Renal cortical epithelial cell (primary cell): ENCODE measurements at places on chromosomes 16 and 17.

DNA sequence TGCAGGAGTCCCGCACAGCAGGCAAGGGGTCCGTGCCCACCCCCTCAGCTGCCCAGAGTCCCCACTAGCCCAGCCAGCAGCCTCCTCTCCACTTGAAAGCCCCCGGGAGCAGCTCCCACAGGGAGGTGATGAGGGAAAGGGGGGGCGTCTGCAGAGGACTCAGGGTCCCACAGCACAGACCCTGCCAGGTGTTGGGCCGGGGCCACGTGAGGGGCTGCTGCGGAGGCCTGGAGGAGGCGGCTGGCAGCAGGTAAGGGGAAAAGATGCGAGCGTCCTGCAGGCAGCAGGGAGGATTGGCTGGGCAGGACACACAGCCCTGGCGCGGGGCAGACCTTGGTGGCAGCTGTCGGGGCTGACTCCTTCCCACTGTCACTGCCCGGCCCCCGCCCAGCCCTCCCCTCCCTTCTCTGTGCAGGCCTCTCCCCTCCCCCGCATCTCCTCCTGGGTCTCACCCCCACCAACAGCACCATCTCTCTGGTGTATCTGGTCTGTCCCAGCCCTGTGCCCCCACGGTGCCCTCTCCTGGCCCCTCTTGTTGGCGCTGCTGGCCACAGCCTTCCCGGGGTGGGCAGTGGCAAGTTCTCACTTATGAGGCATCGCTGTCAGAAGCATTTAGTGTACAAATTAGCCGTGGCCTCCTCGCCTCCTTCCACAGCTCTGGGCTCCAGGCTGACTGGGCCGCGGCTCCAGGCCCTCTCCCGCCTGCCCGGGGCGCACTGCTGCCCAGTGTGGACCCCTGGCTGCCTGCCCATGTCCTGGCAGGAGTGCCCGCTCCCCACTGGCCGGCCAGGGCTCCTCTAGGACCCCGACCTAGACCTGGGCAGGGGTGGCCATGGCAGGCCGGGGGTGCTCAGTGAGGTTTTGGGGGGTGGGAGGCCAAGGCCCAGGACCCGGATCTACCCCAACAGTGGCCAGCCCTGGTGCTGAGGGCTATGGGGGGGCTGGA lies 4.4 kb upstream of the PRR35 start:
- DNase-seq = no peak

DNA sequence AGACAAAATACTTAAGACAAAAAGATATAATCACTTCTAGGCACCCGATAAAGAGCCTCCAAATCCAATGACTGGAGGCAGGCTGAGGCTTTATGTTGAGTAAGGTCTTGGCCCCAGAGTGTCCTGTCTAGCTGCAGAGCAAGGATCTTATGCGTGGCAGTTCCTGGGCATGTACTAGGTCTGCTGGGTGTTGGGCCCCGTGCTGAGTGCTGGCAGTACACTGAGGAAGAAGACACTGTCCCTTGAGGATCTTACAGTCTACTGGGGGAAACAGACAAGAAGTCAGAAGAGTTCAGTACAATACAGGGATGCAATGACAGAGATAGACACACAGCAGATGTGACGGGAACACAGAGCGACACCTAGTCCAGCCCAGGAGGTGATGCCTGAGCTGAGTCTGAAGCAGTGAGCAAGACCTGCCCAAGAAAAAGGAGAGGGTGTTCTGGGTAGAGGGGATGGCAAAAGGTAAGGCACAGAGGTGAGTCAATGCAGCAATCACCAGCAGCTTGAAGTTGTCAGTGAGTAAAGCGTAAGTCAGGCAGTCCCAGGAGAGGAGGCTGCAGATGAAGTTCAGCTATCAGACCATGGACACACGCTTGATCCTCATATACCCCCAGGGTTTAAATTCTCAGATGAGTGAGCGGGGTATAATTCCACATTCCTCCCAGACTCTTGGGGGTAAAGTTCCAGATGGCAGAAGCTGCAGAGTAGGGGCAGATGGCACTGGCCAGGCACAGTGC lies 18.1 kb downstream of the MAP3K14 start:
- DNase-seq = no peak

- DNase-seq = no peak
Measured at GRCh38 chr16:54375071-54375470, 88.5 kb upstream of the IRX3 start.

DNA sequence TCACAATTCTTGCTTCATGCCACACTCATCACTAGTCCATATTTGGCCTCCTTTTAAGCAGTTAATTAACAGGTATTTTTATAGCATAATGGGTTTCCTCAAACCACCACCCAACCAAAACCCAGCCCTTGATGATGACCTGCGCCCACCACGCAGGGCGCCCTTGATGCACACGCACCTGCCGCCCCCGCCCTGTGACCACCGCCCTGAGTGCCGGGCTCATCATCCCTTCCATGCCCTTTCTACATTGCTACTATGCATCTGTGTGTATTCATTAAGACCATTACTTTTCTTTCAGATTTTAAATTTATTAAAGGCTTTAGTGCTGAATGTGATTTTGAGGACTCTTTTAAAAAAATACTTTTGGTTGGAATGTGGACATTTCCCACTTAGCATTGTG lies 204.8 kb upstream of the CHMP6 start:
- DNase-seq = no peak

DNA sequence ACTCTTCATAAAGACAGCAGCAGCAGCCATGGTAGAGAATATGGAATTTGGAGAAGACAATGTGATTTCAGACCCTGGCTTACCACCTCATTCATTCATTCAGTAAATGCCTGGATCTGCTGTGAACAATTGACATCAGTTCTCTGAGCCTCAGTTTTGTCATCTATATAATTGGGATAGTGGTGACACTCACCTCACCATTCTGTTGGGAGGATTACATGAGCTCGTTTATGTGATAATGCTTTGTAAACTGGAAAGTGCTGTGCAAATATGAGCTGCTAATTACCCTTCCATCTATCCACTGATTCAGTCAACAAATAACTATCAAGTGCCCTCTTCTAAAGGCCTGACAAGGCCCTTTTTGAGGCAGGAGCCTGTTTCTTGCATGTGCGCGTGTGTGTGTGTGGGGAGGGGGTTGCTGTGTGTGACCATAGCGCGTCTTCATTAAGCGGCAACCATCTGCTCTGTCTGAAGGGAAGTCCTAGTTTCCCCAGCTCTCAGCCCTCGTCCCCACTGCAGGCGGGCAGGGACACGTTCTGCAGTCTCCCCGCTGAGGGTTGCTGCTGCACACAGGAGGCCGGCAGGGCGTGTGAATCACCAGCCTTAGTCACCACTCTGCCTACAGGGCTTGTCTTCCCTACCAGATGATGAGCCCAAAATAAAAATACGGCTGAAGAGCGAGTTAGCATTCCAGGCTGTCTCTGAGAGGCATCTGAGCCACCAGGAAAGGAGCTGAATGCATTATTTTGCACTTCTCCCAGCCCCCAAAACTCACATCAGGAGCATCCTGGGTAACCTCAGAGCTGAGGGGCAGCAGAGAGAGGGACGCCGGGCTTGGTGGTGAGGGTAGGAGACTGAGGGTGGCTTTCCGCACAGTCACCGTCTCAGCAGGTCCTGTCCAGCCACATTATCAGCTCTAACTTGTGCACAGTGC lies 19.9 kb downstream of the ARL4D start:
- DNase-seq = peak; percentile 78

DNA sequence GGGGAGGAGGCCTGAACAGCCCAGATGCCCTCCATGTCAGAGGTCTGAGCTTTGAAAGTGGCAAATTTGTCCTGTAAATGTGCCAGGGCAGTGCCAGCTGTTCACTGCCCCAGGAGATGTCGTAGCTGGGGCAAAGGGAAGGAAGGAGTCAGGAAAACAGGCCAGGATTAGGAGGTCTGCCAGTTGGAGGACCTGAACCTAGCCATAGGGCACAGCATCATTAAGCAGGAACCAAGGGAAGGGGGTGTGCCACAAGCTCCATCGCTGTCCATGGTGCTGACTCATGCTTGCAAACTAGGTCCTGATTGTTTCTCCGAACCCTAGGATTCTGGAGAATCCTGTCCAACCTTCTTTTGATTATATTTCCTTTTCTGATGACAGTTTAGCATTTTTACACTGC lies 124.2 kb downstream of the TMEM132E start:
- DNase-seq = peak; percentile 26

- peak; percentile 32 for DNase-seq
Measured at GRCh38 chr16:28291651-28292626, at the start of gene SBK1. SBK1 (plus strand) TSS chr16:28292525; CDS start chr16:28317392, 24,867 bp downstream.

DNA sequence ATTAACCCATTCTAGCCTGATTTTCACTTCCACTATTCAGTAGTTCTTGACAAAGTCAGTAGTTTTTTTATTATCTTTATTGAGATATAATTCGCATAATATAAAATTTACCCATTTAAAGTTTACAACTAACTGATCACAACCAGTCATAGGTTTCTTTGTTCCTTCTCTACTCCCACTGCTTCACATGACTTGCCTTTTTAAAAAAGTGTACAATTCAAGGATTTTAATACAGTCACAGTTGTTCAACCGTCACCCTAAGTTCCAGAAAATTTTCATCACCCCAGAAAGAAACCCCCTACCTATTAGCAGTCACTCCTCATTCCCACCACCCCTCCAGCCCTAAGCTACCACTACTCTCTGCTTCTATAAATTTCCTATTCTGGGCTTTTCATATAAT lies 162.5 kb downstream of the TRIM37 start:
- no peak for DNase-seq

DNA sequence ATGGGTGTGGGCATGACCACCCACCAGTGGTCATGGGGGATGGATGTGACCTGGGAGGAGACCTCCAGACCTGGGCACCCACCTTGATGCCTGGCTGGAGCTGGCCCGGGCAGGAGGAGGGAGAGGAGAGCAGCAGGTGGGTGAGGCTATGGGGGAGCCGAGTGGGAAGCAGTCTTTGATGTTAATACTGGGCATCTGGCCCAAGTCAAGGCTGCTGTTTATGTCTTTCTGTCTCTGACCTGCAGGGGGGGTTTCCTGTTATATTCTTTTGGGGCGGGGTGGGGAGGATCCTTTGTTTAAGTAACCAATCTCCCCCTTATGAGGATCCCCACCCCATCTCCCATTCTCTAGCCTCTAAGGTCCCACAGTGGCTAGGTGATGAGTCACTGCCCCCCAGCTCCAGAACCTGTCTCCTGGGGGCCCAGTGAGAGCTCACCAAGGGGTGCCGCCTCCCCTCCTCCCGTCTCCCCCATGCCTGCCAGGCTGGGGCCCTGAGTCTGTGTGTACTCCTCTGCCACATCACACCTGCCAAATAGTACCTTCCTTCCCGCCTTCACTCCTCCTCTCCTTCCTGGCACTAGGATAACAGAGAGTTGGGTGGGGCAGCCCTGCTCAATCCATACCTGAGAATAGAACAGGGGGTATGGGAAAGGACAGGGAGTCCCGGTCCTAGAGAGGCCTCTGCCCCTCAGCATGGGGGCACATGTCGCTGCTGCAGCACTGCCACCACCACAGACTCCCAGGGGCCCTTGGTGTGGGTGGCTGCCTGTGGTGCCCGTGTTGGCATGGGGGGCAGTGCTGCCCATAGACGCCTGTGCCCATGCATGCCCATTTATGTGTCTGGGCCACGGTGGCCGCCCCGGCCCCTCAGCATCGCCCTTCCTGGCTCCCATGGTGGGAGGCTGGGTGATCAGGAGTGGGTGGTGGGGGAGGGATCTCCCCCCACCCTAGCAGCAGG lies 7.3 kb downstream of the THRA start:
- no peak for DNase-seq

DNA sequence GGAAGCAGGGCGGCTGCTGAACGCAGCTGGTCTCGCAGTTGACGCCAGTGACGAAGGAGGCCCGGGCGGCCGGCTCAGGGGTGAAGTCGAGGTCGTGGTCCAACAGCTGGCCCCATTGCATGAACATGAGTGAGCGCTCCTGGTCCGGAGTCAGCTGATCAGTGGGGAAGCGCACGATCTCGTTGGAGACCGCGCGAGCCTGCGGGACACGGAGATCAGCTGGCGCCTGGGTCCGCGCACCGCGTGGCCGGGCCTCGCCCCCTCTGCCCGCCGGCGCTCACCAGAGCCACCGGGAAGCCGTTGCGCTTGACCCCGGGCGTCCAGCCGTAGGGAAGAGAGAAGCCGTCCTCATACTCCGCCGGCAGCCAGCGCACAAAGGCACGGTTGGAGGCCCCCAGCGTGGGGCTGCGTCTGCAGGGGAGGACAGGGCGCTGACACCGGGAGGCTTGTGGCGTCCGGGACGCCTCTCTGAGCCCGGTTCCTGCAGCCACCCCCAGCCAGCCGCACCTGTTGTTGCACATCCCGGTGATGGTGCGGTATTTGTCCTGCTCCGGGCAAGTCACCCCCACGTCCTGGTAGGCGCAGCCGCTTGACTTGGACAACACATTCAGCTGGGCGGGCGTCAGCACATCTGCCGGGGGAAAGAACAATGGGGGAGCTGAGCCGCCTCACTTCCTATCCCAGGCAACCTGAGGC lies 1.6 kb downstream of the MPO start:
- no peak for DNase-seq

- DNase-seq = no peak
Measured at GRCh38 chr16:24686678-24687077, 42.8 kb upstream of the TNRC6A start.

- no peak for DNase-seq
Measured at GRCh38 chr17:61402978-61403800, 3.5 kb downstream of the TBX2 start.

DNA sequence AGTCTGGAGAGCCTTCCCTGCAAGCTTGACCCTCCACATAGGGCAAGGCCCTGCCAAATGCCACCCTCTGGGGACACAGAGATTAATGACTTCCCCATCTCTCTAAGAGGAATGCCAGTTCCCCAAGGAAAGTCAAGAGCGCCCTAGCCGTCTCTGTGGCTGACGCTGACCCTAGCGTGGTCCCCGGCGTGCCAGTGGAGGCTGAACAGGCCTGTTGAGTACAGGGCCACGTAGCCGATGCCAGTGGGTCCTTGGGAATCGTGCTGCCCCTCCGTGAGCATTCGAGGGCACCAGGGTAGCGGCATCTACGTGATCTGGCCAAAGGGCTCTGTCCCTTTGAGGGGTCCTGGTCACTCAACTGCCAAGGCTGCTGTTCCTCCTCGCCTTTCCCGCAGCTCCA lies 17.2 kb downstream of the TMEM204 start:
- DNase-seq = no peak

DNA sequence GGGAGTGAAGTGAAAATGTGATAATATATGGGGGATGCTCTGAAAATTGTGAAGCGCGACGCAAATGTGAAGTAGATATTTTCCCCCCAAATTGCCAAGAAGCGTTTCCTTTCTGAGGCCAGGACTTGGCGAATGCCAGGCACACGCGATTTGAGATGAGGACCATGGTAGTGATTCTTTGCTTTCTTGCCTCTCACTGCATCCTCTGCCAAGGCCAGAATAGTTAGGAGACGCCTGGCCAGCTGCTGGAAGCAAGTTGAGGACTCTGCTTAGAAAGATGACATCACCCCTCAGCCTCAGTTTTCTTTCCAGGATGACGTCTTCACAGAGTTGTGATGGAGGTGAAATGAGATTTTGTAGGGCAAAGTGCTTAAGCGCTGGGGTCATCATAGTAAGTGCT lies 25.9 kb downstream of the PIPOX start:
- no peak for DNase-seq

DNA sequence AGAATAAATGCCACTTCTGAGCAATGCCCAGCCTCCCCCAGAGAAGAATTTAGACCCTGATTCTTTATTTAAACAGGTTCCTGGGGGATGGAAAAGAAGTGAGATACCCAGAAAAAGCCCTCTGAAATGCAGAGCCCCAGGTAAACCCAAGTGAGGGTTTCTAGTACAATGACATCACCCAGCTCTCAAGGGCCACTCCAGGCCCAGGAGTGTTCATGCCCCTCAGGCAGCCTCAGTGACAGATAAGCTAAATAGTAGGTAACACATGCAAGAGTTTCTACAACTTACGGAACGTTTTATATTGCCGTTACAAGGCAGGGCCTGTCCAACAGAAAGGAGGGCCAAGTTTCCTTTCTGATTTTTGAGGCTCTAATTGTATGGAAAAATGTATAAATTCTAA lies 683.7 kb upstream of the SALL1 start:
- no peak for DNase-seq
